ENCODE measurements at places on chromosomes 1 and 21.

GRCh38 chr21:15703932-15704331 is 25.9 kb upstream of the USP25 start:
- no peak for DNase-seq

DNA sequence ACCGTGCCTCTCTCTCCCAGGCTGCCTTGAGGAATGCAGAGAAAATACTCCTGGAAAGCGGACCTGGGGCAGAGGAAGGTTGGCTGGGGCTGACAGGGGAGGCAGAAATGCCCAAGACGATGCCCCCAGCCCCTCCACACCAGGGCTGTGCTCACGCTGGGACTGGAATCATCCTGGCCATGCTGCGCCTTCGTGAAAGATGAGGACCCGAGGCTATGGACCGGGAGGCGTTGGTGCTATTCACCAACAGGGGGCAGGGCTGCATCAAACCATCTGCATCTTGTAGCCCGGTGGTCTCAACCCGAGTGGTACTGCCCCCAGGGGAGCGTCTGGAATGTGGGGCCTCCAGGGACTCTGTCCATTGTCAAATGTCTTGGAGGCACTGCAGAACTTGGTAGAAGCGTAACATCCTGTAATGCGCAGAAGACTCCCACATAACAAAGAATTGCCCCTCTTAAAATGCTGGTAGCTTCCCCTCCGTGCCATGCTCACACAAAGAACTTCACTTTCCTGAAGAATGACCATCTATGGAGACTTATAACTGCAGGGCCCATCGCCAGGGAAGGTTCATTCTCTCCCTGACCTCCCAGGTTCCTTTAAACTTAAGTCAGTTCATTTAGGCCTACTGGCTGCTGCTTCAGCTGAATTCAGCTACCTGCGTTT is 251.2 kb downstream of the RRAGC start:
- peak; percentile 29 for DNase-seq

DNA sequence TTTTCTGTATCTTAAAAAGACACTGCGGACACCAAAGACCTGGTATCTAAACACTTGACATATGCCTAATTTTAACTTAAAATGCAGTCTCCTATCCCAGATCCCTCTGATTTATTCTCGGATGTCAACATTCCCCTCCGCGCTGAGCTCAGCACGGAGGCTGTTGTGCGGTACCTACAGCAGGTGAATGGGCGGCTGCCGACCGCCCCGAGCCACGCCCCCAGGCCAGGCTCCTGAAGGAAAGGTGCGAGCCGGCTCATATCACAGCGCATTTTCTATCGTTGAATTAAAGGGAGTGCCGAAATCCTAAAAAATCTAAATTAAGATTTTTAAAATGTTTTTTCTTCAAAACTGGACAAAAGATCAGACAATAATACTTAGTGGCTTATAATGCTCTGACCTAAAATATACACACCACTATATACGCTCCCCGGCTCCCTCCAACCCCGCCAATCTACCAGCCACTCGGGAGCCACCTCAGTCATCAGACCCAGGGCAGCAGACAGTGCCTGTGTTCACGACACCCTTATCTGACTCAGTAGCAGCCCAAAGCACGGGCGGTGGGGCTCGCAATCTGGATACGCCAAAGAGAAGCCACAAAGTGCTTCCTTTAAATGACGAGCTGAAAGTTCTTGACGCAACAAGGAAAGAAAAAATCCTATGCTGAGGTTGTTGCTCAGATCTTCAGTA is 4.1 kb downstream of the WRAP73 start:
- no peak for DNase-seq

DNA sequence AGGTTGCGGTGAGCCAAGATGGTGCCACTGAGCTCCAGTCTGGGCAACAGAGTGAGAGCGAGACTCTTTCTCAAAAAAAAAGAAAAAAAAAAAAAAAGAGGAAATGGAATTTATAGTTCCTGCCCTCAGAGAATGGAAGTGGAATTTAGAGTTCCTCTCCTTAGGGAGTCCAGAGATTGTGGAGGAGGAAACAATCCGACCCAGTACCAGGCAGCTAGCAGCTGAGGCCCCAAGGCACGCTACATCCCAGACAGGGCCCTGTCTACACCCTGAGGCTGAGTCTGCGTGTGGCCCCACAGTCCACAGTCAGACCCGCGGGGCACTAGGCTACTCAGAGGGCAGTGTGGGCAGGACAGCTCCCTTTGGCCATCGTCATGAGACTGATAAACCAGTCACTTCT is 1.9 kb upstream of the MFN2 start:
- no peak for DNase-seq

DNA sequence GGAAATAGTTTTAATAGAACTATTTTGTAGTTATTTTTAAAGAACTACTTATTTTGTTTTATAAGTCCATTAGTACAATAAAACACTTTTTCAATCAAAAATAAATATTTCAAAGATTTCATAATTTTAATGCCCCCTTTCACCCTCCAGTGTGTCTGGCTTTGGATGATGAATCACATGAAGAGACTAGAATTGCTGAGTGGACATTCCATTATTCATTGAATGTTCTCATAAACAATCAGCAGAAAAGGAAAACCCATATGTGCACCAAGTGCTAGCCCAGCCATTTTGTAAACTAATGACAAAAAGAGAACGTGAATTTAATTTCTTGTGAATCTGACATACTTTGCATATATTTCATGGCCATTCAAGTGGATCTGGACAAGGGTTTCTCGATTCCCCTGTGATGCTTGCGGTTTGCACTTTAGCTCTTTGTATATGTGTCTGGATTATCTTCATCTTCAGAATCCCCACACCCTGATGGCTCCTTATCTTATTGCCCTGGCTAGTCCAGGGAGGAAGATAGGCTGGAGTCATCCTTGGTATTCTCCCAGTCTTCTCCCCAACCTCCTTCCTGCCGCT is 20.7 kb upstream of the CHIA start:
- no peak for DNase-seq

- no peak for DNase-seq
These were observed 400 bp downstream of the NCF2 start for GRCh38 chr1:183589874-183590243.

DNA sequence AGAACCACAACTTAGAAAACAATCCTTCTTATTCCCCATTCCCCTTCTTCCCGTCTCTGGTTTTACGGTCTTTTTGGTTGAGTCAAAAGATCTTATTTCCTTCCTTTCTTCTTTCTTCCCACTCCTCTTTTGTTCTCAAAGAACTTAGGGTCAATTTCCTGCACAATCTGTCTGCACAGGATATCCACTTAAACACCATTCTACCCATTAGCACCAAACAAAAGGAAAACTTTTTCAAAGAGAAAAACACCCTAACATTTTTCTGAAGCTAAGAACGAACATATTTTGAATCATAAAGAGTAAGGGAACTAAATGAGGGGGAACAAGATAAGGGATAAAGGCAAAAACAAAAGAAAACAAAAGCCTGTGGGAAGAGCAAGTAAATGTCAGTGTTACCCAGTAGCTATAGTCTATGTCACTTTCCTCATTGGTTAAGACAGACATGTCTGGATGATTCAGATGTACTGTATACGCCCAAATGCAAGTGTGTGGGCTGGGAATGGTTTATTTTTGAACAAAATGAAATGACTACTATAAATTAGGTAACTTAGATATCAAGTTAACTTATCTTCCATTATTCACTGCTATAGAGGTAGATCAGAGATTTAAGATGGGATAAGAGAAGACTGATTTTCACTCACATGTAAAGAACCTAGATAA is 59.9 kb downstream of the TOR3A start:
- DNase-seq = peak; percentile 80

DNA sequence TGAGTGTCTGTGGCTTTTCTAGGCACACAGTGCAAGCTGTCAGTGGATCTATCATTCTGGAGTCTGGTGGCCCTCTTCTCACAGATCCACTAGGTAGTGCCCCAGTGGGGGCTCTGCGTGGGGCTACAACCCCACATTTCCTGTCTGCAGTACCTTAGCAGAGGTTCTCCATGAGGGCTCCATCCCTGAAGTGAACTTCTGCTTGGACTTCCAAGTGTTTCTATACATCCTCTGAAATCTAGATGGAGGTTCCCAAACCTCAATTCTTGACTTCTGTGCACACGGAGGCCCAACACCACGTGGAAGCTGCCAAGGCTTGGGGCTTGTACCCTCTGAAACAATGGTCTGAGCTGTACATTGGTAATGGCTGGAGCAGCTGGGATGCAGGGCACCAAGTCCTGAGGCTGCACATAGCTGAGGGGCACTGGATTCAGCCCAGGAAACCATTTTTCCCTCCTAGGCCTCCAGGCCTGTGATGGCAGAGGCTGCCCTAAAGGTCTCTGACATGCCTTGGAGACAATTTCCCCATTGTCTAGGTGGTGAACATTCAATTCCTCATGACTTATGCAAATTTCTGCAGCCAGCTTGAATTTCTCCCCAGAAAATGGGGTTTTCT is 29.2 kb upstream of the TSNAX start:
- no peak for DNase-seq

DNA sequence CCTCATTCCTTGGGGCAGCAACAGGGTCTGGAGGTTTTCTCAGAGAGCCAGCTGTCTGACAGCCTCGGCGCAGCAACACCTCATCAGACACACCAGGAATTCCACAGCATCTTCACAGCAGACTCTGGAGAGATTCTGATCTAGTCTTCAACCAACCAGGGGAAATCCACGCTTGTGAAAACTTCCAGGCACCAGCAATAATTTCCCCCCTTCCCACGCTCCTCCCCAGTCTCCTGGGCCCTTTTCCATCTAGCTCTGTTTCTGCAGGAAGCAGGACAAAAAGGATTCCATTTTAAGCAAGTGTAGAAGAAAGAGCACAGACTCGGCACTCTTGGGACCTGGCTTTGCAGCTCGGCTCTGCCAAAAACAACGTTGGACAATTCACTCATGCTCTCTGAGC is 44.3 kb upstream of the CAPZB start:
- DNase-seq = no peak

DNA sequence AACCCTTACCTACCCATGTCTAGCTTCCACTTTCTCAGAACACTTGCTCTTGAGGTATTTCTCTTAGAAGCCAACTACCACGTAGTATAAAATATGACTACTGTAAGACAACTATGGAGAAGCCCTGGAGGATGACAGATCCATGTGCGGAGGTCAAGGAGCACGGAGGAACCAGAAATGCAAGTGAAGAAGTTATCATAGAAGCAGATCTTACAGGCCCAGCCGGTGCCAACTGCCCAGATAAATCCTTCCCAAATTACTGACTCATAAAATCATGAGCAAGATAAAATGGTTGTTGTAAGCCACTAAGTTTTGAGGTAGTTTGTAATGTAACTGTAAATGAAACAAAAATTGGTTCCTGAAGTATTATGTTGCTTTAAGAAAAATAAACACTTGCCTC is 12.6 kb downstream of the GTF2B start:
- no peak for DNase-seq

DNA sequence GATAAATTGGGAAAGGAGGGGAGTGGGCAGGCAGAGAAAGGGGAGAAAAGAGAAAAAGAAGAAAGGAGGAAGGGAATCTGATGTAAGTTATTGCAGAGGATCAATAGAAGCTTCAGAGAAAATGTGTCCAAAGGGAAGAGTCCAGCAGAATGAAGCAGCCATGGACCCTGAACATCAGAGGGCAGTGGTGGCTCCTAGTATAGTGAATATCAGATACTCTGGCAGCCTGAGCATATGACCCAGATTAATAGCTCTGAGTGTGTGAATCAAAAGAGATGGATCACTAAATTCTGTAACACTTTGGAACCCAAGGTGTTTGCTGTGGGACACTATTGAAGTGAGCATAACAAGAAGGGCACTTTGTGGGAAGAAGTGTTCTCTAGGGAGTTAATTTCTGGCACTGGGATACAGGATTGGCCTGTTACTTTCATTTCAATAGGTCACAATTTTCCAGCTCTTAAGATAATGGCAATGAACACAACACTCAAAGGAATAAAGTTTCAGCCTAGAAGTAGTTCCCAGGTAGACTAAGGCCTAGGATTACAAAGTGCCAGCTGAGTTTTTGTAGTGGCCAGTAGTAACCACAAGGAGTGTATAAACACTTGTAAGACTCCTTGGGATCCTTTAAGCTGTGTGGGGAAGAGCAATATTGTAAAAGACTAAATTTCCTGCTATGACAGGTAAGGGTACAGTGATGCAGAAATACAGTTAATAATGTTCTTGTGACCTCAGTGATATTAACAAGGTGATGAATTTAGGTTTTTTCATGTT is 164.5 kb upstream of the BEND5 start:
- no peak for DNase-seq

DNA sequence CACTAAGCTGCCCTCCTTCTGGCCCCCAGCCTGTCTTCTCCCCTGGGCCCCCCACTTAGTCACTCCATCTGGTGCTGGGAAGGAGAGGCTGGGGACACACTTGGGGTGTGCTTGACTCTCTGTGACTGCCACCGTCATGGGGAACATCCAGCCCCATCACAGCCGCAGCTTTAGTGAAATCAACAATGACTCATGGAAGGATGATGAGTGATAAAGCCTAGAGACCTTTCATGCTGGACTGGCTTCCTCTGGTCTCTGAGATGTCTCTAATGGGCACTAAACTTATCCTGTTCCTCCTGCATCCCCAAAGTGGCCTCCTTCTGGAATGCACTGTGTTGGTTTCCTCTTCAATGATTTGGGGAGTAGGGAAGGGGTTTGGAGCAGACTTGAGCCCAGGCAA is 172.9 kb downstream of the GRIK3 start:
- DNase-seq = no peak

DNA sequence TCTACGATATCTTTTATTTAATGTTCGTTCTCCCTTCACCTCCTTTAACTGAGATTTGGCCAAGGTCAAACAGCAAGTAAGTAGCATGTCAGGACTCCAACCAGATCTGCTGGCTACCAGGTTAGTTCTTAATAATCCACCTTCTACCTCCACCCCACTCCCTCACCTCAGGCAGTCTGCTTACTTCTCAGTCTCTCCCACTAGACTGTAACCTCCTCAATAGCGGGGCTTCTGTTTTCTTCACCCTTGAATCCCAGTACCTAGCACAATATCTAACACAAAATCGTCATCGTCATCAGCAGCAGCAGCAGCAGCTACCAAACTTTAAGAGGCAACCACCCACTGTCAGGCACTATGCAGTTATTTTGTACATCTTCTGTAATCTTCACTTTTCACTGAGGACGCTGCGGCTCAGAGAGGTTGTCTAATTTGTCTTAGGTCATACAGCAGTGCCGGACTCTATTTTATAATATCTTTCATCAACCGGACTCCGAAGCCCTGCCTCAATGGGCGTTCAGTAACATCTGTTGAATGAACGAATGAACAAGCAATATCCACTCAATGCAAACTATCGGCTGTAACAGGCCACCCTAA is 859 bp upstream of the MAGI3 start:
- DNase-seq = no peak

- DNase-seq = no peak
These were observed 14.4 kb downstream of the IGFN1 start for GRCh38 chr1:201205036-201205435.

GRCh38 chr1:47238935-47239592 is 7.0 kb upstream of the TAL1 start:
- DNase-seq = no peak

DNA sequence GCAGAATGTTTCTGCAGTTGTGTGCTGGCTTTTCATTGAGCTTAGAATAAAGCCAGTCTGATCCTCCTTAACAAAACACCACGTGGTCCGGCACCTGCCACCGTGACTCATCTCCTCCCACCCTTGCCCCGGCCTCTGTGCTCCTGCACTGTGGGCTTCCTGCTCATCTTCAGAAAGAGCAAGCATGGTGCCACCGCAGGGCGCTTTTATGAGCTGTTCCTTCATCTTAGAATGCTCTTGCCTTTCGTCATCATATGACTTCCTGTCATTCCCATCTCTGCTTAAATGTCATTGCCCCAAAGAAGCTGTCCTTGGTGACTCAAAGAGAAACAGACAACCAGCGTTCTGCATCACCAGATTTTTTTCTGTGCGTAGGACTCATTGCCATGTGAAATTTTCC is 117.8 kb downstream of the HHAT start:
- DNase-seq = peak; percentile 67

GRCh38 chr1:155083865-155084721 is 5.5 kb downstream of the EFNA3 start:
- DNase-seq = peak; percentile 50

Measured in EH (cell line).